Left renal pelvis (tissue), 4 donors: ENCODE measurements at places on chromosomes 12 and 14. TPM values are rescaled to one million over a fixed set of nuclear protein-coding genes. Genes with fewer than 3 reads are reported as not detected.

NKX2-8 gene
- not detected for polyA plus RNA-seq

ANO4 gene
- 7.0 TPM for polyA plus RNA-seq

ACSS3 gene
- 18.3 TPM for polyA plus RNA-seq

IGFBP6 gene
- polyA plus RNA-seq, result 16.1 TPM

DBX2 gene
- 0.24 TPM for polyA plus RNA-seq

RGS6 gene
- 1.1 TPM for polyA plus RNA-seq

OTX2 gene
- polyA plus RNA-seq, result not detected

C1QL4 gene
- polyA plus RNA-seq, result 1.1 TPM

CMA1 gene
- 0.50 TPM for polyA plus RNA-seq

NEK9 gene
- polyA plus RNA-seq, result 126 TPM

MAP4K5 gene
- polyA plus RNA-seq, result 55.8 TPM

KLRK1 gene
- polyA plus RNA-seq, result 0.63 TPM

MDM2 gene
- 71.2 TPM for polyA plus RNA-seq

RNASE1 gene
- polyA plus RNA-seq, result 154 TPM

ANKRD9 gene
- polyA plus RNA-seq, result 7.7 TPM

CCDC77 gene
- polyA plus RNA-seq, result 28.3 TPM

KRT3 gene
- not detected for polyA plus RNA-seq

GYS2 gene
- 0.17 TPM for polyA plus RNA-seq

PTPRR gene
- polyA plus RNA-seq, result 0.36 TPM

TCL1B gene
- polyA plus RNA-seq, result not detected

KLRF2 gene
- not detected for polyA plus RNA-seq

OAS2 gene
- 6.7 TPM for polyA plus RNA-seq

AGAP2 gene
- 1.4 TPM for polyA plus RNA-seq

ATP2B1 gene
- 108 TPM for polyA plus RNA-seq

CMTM5 gene
- polyA plus RNA-seq, result 2.5 TPM

RHEBL1 gene
- 1.5 TPM for polyA plus RNA-seq

GALNT16 gene
- polyA plus RNA-seq, result 3.5 TPM

TMPO gene
- 207 TPM for polyA plus RNA-seq

CLEC1B gene
- 0.49 TPM for polyA plus RNA-seq
